ENCODE measurements at places on chromosomes 5 and 9. TPM values are rescaled to one million over a fixed set of nuclear protein-coding genes. Genes with fewer than 3 reads are reported as not detected.

- peak; percentile 55 for ATAC-seq
Measured at GRCh38 chr9:696332-697323, 144.9 kb upstream of the DMRT1 start.

DNA sequence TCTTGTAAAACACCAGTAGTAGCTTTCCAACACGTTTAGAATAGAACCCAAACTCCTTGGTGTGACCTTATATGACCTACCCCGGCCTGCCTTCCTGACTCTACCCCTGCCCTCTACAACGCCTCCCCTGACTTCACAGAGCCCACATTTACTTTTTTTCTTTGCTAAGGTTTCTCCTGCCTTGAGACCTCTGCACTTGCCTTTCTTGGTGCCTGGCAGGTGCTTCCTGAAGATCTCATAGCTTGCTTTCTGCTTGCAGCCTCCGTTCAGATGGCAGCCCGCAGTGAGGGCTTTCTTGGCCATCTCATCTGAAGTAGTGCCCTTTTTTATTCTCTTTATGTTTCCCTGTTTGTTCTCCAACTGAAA is 24.3 kb downstream of the NUP214 start:
- no peak for ATAC-seq

SIT1 gene
- total RNA-seq: not detected

DNA sequence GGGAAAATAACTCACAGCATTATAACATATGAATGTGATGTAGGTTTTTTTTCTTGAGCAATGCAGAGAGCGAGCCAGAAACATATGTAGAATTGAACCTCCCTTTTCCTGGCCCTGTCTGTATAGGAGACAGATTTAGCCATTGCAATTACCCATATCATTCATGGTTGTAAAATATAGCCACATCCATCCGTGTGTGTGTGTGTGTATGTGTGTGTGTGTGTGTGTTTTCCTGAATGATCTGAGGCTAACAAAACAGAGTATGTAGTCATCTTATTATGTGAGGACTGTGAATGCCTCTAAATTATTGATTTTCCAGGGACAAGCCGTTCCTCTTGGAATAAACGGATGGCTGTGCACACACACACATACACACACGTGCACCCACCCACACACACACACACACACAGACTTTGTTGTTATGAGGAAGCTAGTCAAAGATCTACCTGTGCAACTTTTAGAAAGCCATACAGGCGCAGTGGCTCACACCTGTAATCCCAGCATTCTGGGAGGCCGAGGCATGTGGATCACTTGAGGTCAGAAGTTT is 11.7 kb upstream of the DENND1A start:
- ATAC-seq: no peak

- ATAC-seq: no peak
Measured at GRCh38 chr9:124008694-124009530, 2.7 kb upstream of the LHX2 start.

GRCh38 chr5:137264041-137264440 is 235.1 kb downstream of the SPOCK1 start:
- no peak for ATAC-seq

PAEP gene
- not detected for total RNA-seq

- ATAC-seq: no peak
Measured at GRCh38 chr5:59360130-59360555, 533.4 kb downstream of the PDE4D start.

GRCh38 chr9:136648751-136649150 is 14.0 kb upstream of the EGFL7 start:
- no peak for ATAC-seq

FCN2 gene
- not detected for total RNA-seq

CCL21 gene
- 136 TPM for total RNA-seq

DNA sequence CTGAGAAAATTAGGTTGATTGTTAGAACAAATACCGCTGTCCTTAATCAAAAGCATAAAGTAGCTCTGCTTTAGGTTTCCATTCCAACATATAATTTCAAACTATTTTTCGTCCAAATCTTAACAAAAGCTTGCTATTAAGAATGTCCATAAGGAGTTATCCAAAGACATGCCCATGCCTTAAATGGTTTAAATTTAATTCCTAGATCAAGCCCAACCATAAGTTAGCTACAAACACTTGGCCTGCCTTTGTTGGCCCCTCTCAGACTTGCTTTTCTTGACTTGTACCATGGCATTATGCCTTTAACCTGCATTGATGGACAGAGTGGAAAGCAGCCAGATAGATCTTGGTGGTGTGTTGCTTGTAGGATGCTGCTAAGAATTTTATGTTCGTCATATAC is 8.8 kb downstream of the GARNL3 start:
- no peak for ATAC-seq

DNA sequence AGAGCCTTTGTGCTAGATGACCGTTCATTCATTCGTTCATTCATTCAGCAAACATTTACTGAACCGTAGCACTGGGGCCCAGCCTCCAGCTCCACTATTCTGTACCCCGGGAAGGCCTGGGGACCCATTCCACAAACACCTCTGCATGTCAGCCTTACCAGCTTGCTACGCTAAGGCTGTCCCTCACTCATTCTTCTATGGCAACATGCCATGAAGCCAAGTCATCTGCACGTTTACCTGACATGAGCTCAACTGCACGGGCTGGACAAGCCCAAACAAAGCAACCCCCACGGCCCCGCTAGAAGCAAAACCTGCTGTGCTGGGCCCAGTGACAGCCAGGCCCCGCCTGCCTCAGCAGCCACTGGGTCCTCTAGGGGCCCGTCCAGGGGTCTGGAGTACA is 6.0 kb downstream of the CEL start:
- ATAC-seq: no peak

DNA sequence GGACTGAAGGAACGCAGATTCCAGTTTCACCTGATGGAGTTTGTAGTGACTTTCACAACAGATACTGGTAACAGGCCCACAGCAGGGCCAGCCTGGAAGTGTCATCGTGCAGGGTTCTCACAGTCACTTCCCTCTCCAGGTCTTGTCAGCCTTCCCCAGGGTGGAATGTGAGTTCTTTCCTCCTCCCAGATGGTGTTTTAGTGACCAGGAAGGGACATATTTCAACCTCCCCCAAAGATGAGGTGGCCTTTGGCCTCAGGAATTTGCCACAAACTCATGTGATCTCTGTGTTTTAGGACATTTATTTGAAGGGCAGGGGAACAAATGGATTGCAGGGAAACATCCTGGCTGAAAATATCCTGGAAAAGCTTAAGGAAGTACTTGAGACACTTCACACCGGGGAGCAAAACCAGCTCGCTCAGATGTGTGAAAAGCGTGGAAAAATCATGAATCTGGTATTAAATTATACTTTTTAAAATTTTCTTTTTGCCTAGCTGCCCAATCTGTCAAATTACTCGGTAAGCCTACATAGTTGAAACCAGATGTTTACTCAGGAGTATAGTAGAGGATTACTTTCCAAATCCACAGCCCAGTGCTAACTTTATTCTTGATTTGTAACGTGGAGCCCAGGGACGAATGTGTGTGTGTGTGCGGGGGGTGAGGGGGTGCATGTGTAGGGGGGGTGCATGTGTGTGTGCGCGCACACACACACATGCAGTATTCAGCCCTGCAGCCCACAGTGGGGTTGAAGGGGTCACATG is 66.8 kb downstream of the PTPDC1 start:
- no peak for ATAC-seq

RNF180 gene
- 25.7 TPM for total RNA-seq

IL5 gene
- not detected for total RNA-seq

- ATAC-seq: no peak
Measured at GRCh38 chr9:85199866-85200495, 530.5 kb downstream of the NTRK2 start.

CCNG1 gene
- total RNA-seq: 132 TPM

DNA sequence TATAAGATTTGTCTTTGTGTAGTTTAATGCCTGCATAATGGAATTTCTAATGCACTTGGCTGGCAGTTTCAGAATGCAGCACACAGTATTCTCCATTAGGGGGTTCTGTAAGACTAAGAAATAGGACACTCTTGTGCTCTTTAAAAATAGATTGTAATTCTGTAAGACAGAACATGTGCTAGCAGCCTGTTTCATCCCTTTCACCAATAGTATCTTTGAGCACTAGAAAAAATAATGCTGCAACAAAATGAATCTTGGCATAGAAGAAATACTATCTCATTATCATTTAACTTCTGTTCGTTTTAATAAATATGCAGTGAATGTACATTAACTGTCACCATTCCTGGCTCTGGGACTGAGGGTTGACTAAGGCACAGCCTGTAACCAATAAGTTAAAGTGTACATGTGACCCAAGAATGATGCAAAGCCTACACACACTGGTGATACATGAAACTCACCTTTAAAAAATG is 23.8 kb upstream of the ZNF622 start:
- ATAC-seq: peak; percentile 76

HAVCR1 gene
- total RNA-seq: not detected

DNA sequence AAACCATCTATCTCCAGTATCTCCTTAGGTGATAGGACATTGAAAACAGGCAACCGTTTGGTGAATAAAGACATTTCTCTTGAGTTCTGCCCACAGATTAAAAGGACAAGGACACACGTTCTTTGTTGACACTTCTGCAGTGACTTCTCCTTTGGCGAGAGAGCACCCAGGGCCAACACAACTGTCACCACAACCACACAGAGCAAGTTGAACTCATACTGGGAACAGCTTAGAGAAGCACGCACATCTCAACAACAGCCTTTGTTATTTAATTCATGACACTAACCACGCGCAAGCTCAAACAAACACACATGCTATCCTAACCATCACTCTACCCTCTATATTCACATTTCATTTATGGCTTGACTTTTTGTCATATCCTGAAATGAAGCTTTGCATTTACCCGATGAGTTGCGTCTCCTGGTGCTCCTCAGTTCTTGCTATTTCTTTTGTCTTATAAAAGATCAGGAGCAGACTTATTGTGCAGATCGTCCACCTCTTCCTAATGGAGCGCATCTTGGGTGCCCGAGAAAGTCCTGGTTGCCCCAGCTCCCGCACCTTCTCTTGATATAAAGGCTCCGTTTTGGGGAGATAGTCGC is 543 bp downstream of the ST8SIA4 start:
- no peak for ATAC-seq

- ATAC-seq: no peak
Measured at GRCh38 chr9:11349187-11349586, 736.4 kb upstream of the PTPRD start.

GRCh38 chr5:17316970-17317459 is 99.6 kb downstream of the BASP1 start:
- ATAC-seq: no peak

GRCh38 chr5:178224403-178224802 is 8.2 kb downstream of the PHYKPL start:
- ATAC-seq: peak; percentile 4

- ATAC-seq: no peak
Measured at GRCh38 chr5:147168578-147169327, 66.1 kb upstream of the STK32A start.

DNA sequence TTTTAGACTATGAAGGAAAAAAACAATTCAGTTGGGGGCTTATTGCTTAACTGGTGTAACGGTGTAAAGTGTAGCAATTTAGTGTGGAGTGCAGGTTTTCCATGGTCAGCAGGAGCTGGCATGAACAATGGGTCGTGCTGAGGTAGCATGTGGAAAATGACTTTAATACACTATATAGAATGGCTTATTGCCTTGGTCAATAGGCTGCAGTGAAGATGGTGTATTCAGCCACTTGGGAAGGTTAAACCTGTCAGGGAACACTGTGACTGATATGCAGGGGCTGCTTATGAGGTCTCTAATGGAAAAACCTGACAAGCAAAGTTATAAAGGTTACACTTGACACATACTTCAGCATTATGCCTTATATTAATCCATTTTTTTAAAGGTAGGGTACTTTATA is 764.7 kb upstream of the ARRDC3 start:
- ATAC-seq: no peak

GRCh38 chr9:85995599-85995998 is 54.7 kb downstream of the NAA35 start:
- no peak for ATAC-seq

LAMC3 gene
- total RNA-seq: not detected

DNA sequence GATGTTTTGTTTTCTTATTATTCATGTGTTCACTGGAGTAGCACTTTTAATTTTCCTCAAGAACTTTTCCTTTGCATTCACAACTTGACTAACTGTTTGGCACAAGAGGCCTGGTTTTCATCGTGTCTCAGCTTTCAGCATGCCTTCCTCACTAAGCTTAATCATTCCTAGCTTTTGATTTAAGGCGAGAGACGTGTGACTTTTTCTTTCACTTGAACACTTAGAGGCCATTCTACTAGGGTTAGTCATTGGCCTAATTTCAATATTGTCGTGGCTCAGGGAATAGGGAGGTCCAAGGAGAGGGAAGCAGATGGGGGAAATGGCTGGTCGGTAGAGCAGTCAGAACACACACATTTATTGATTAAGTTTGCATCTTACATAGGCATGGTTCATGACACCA is 94.0 kb downstream of the ZNF462 start:
- no peak for ATAC-seq

DNA sequence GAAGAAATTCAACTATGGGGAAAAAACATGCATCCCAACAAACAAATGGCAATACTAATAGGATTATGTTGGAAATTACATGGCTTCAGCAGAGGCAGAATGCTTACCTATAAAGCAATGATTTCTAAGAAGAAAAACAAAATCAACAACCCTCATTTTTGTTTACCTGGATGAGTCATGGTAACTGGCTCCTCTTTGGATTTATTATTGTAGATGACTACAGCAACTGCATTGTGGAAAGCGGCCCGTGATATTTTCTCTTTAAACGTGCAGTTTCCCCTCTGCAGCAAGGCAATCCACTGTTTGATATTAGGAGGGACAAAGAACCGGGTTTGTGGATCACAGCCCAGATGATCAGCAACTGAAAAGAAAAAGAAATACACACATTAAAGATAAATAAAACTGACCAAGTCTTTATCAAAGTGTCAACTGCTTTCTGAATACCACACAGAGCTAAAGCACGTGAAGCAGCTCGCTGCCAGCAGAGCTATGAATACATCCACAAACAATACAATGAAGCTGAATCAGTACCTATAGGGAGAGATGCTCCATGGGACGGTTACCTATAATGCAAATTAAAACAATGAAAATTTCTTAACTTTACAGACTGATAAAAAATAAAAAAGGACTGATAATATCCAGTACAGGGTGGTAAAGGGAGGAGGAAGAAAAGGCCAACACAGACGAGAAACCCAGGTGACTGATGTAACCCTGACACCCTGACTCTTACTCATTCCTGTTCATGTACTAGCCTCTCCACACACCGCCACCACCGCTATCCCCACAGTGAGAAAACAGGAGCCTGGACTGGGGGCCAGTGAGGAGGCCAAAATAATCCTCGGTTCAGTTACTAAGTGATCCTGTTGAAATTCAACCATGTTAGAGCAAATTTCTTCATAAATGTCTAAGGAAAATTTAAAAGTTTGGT is 31.0 kb downstream of the RNF130 start:
- ATAC-seq: no peak
